ENCODE measurements at places on chromosomes 11 and 22.

- DNase-seq: no peak
Observed at GRCh38 chr22:25741692-25742626, at the start of gene MYO18B. Gene MYO18B (plus strand): TSS chr22:25742188. CDS start chr22:25761093, 18,905 bp downstream.

- DNase-seq: no peak
Observed at GRCh38 chr11:9797300-9797699, 133.4 kb downstream of the SWAP70 start.

DNA sequence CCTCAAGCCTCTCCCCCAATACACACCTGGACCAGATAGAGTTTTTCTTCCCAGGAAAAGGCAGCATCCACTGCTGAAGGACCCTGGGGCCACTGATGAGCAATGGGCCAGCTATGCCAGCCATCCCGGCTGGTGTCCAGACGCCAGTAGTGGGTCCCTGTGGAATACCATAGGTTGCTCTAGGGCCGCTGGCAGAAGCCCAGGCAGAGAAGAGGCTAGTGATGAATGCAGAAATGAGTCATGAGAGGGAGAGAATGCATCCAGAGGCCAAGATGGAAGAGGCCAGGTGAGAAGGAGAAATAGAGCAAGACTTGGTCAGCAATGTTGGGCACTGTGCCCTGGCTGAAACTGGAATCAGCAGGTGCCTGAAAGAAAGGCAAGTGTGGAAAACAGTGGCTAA, 8.9 kb downstream of the HPX start:
- no peak for DNase-seq

DNA sequence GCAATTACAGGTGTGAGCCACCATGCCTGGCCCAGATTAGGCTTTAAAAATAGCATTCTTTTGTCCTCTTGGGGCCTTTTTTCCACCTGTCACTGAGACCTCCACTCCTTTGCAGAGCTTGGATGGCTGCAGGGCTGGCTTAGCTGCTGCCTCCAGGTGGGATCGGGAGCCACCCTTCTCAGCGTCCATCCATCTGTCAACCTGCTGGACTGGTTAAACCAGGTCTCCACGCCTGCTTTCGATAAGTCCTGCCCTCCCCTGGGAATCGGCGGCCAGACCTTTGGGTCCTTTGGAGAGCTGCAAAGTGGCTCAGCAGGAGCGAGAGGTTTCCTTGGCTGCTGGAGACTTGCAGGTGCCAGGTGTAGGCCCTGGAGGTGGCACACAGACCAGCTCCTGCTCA, 23.4 kb upstream of the GRAMD4 start:
- no peak for DNase-seq

DNA sequence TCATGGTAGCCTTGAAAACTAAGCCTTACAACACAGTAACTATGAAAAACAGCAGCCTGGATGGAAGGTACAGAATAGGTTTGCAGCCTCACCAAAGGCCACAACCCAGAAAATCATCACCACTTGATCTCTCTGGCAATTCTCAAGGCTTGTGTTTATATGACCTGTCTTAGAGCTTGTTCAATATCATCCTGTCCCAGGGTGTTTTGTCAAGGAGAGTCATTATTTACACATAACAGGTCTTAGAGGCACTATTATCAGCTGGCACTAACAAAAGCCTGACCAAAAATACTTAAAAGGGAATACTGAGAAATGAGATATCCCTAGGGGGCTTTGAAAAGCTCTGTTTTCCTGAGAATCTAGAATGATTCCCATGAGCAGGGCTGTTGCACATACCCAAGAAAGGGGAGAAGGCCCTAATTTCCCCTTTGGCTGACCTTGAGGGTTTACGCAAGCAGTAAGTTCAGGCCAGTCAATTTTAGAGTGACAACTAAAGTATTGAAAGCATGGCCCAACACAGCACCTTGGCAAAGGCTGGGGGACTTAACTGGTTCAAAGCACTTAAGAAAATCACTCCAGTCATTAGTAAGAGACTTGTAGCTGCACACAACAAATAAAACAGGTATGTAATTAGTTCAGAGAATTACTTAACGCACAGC, 7.9 kb downstream of the SC5D start:
- no peak for DNase-seq

GRCh38 chr11:65315204-65315865, 669 bp downstream of the CDC42EP2 start:
- peak; percentile 70 for DNase-seq

DNA sequence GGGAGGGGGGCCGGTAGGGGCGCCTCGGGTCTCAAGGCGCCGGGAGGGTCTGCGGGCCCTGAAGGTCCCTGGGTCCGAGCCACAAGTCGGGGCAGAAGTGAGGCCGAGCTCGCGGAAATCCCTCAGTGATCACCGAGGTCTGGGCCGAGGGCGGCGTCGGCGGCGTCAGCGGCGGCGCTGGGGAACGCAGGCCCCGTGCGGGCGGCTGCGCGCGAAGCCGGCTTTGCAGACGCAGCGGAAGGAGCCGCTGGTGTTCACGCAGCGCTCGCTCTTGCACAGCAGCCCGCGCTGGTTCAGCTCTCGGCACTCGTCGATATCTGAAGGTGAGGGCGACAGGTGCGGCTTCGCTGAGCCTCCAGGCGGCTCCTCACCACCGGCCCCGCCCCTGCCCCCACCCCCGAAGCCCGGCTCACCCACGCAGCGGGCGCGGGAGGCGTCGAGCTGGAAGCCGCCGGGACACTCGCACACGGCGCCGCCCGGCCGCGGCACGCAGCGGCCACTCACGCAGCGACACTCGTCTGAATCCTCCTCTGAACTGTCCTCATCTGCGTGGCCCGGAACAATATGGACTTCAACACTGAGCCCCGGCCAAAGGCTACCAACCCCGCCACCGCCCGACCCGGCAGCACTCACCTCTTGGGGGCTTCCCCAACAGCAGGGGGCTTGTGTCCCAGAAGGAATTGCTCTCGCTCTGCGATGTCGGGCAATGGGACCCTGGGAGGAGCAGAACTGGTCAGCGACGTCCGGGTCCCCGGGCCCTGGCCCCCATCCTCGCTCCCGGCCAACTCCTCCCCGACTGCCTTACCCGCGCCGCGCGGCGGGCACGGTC, 14.2 kb downstream of the SCYL1 start:
- no peak for DNase-seq

GRCh38 chr11:121964591-121964990, 151.4 kb downstream of the BLID start:
- no peak for DNase-seq
